ENCODE measurements at places on chromosomes 3 and 15.

GRCh38 chr3:50264383-50264963 lies 4.5 kb upstream of the SEMA3B start:
- DNase-seq: no peak

GRCh38 chr3:143644370-143645089 lies 203.7 kb downstream of the SLC9A9 start:
- no peak for DNase-seq

DNA sequence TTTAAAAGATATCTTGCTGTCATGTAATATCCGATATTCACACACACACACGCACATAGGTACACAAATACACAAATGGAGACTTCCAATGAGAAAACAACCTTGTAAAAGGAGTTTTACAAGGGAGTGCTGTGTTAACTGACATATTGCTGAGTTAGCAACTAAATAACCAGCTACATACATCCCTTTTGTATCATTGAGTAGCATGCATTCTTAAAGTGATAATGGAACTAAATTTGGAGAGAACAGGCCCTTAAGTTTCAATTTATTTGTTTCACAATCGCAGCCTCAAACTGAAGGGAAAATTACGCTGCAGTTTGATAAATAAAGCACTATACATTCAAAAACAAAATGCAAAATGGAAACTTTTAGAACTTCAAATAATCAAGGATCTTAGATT lies 1046.0 kb upstream of the NR2F2 start:
- DNase-seq: no peak

DNA sequence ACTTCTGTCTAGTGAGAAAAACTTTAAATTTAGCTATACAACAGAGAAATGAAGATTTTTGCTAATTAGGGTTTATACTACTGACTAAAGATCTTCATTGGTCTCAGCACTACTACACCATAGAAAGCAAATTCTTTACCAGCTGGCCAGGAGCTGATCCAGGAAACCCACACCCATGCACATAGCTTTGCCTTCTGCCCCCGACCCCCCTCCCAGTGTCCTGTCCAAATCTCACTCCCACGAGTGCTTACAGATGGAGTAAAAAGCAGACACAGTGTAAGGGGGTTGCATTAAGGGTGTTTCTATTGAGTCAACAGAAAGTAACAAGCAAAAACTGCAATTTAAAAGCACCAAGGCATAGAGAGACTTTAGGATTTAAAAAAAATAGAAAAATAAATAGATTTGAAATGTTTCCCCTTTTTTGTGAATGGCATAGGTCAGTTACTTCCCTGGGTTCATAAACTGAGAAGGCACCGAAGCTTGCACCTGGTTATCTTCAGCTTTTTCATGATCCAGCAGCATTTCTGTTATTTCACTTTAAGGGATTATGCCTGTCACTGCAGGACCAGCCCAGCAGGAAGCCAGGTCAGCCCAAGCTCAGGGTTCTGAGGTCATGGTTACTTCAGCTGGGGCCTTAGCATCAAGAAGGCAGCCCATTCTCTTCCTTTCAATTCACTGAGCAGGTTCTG lies 124.3 kb downstream of the CTNNB1 start:
- DNase-seq: no peak

GRCh38 chr15:43516801-43517353 lies 531 bp upstream of the MAP1A start:
- DNase-seq: no peak

- DNase-seq: peak; percentile 82
Measured at GRCh38 chr15:60592371-60593169, 113.6 kb upstream of the ICE2 start.

GRCh38 chr3:170809007-170809974 lies 60.7 kb downstream of the RPL22L1 start:
- no peak for DNase-seq

DNA sequence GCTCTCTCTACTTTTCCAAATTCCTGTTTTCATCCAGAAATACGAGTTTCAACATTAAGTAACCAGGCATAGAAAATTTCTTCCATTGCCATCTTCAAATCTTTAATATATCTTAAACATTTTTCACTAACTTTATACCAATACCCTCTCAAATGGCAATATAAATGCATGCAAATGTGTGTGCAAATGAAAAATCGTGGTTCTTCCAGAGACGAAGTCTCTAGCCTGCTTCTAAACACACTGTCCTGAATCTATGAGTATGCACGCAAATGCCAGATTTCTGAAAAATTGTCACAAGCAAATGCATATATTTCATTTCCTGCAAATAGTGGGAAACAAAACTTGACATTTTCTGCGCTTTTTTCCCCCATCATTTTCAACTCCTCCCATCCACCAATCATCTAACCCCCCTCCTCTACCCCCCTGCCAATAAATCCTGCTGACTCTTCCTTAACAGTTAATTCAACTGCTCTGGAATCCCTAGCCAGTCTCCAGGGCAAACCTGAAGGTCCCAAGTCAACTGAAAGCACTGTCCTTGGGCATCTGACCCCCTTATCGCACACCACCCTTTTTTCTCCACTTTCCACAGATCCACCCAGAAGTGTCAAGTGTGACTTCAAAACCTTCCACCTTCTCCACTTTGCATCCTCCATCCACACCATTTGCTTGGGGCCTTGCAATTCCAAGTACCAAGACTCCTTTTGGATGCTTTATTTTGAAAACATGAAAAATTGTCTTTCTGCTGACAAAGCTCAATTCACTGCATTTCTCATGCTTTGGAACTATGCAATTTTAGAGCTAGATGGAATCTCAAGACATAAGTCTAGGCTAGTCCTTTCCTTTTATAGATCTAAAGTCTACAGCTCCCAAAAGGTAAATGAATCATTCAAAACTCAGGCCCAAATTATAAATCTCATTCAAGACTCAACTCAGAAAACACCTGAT lies 144.7 kb downstream of the OSBPL10 start:
- DNase-seq: no peak

GRCh38 chr3:37141676-37142075 lies 32.7 kb downstream of the LRRFIP2 start:
- no peak for DNase-seq

DNA sequence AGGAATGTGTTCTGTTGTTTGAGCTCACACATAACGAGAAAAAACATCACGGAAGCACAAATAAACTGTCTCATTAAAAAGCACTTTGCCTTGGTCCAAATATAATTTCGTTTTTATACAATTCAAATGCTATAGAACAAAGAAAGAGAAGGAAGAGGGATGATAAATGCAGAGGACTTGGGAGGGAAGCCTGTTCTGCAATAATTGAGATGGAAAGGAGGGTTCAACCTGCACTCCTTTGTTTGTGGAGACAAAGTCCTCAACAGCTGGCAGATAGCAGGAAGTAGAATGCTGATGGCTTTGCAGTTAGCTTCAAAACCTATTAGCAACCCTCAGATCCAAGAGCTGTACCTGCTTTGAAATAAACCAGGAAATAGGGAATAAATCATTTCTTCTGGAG lies 1010.8 kb downstream of the FHIT start:
- DNase-seq: no peak

DNA sequence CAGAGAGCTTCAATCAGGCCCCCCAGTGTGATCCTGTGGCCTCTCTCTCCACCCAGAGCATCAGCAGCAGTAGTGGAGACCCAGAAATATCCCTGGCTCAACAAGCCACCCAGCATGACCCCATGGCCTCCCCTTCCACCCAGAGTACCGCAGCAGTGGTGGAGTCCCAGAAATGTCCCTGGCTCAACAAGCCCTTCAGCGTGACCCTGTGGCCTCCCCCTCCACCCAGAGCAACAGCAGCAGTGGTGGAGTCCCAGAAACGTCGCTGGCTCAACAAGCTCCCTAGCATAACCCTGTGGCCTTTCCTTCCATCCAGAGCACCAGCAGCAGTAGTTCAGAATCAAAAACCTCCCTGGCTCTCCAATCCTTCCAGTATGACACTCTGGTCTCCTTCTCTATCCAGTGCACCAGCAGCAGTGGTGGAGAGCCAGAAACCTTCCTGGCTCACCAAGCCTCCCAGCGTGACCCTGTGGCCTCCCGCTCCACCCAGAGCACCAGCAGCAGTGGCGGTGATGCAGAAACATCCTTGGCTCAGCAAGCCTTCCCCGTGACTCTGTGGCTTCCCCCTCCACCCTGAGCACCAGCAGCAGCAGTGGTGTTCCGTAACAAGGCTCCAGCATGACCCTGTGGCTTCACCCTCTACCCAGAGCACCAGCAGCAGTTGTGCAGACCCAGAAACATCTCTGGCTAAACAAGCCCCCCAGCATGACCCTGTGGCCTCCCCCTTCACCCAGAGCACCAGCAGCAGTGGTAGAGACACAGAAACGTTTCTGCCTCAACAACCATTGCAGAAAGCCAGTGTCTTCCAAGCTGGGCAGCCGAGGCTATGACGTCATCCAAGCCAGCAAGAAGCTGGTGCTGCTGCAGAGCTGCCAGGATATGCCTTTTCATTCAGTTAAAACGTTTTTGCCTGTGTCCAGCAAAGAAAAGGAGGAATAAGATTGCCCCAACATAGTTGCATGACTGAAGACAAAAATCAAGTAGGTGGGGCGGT lies 61.3 kb upstream of the TAMM41 start:
- no peak for DNase-seq

- no peak for DNase-seq
Measured at GRCh38 chr3:4990069-4990468, 10.8 kb downstream of the BHLHE40 start.

DNA sequence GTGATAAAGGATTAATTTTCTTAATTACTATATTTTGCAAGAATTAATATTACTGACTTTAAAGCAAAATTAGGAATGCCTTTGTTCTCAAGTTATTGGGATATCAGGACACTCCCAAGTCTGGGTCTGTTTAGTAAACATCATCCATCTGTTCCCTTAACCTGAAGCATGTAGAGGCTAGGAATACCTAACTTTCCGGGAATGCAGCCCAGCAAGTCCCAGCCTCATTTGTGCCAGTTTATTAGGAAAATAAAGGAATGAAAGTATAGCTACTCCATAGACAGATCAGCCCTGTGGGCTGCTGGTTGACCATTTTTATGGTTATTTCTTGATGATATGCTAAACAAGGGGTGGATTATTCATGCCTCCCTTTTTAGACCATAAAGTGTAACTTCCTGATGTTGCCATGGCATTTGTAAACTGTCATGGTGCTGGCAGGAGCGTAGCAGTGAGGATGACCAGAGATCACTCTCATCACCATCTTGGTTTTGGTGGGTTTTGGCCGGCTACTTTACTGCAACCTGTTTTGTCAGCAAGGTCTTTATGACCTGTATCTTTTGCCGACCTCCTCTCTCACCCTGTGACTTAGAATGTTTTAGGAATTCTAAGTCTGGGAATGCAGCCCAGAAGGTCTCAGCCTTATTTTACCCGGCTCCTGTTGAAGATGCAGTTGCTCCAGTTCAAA lies 540.2 kb downstream of the NAALADL2 start:
- no peak for DNase-seq

DNA sequence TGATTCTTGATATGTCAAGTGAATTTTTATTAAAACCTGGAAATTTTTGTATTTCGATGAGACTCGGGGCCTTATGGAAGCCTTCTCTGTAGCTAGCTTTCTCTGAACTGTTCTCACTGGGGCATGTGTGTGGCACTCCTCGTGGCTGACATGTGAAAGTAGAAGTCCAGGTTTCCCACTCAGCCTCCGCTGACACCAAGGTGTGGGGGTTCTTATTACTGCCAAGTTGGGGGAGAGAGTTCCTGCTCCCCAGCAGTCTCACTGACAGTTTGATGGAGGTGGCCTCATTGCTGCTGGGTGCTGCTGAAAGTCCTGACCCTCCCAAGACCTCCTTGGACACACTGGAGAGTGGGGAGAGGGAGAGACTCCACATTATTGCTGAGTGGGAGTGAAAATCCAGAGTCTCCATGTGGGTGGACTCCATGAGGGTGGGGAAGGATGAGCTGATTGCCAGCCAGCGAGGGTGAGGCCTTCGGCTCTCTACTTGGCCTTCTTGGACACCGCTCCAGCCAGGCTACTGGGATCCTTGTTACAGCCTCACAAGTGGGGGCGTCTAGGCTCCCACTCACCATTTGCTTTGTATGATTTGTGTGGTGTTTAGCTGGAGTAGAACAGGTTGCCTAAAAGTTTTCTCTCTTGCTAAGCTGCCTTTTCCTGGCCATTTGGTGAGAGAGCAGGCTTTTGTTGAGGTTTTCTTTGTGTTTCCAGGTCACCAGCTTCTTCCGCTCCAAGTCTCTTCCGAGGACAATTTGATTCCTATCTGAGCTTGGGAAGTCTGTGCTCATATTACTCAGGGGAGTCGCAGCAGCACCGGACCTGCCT lies 64.1 kb downstream of the LSM3 start:
- no peak for DNase-seq

DNA sequence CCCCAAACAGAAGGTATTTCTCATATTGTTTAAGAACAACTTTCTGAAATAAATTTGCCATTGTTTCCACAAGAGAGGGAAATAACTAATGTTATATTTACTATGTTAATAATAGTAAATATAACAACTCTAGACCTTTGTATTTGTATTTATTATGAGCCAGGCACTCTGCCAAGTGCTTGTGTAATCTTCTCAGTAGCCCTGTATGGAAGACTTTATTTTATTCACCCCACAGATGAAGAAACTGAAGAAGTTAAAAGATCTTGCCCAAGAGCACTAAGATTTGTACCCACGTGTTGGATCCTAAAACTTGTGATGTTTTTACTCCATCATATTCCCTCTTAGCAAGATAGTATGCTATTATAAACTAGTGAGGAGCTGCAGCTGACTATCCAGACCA lies 12.0 kb upstream of the GNB4 start:
- no peak for DNase-seq

DNA sequence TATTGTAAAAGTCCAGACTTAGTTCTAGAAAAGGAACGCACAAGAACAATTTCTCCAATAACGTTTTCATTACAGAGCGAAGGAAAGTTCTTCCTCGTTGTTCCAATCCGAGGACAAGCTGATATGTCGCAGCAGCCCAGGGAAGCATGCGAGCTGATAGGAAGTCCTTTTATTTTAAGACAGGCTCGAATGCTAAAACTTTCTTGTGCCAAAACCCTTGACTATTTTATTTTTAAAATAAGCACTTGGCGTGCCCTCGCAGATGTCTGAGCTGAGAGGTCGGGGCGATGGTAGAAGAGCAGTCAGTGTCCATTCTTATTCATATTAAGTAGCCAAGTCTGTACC lies 433 bp upstream of the MITF start:
- no peak for DNase-seq

GRCh38 chr3:45704301-45704943 lies 15.2 kb downstream of the SACM1L start:
- DNase-seq: no peak

GRCh38 chr15:95302809-95303208 lies 1027.7 kb upstream of the NR2F2 start:
- no peak for DNase-seq

GRCh38 chr3:51617597-51617996 lies 53.5 kb upstream of the TEX264 start:
- DNase-seq: no peak

DNA sequence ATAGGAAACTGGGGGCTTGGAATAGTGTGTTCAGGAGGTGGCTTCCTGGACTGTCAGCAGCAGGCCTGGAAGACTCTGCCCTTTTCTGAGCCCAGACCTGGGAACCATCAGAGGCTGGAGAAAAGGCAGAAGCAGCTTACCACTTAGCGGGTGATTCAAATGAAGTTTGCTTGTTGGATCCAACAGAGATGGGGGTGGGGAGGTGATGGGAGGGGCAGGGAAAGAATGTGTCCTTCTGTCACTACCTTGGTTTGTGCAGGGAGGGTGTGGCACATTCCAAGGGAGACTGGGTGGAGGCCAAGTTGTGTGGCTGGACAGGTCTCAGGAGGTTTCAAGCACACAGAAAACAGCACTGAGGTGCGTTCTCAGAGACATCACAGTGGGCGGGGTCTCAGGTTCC lies 58.8 kb downstream of the TRAK1 start:
- no peak for DNase-seq
